ENCODE measurements at places on chromosomes 1 and 21.

DNA sequence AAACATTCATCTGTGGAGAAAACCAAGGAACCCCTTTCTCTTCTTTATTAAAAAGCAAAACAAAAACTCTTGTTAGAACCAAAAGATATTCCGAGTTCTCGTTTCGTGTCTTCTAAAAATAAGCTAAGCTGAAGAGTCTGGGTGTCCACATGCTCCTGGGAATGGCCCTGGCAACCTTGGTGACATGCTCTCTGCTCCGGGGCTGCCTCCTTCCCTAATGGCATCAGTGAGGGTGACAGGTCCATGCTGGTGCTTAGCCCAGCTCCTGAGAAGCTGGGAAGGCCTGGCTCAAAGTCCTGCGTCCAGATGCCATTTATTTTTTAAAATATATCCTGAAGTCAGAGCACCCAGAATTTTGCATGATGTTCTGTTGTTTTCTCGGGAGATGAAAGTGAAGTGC lies 24.6 kb upstream of the TRAPPC10 start:
- no peak for DNase-seq

- DNase-seq: no peak
Measured at GRCh38 chr1:232038706-232039677, 412.4 kb downstream of the DISC1 start.

GRCh38 chr1:25065795-25066238 lies 135.7 kb upstream of the RUNX3 start:
- DNase-seq: no peak

GRCh38 chr1:26912147-26912490 lies 1.7 kb downstream of the NR0B2 start:
- DNase-seq: no peak

- DNase-seq: no peak
Measured at GRCh38 chr1:160189649-160190625, at the start of gene CASQ1. Gene CASQ1, plus strand, starts transcription at chr1:160190575. Its CDS starts 177 bp downstream, at chr1:160190752.

DNA sequence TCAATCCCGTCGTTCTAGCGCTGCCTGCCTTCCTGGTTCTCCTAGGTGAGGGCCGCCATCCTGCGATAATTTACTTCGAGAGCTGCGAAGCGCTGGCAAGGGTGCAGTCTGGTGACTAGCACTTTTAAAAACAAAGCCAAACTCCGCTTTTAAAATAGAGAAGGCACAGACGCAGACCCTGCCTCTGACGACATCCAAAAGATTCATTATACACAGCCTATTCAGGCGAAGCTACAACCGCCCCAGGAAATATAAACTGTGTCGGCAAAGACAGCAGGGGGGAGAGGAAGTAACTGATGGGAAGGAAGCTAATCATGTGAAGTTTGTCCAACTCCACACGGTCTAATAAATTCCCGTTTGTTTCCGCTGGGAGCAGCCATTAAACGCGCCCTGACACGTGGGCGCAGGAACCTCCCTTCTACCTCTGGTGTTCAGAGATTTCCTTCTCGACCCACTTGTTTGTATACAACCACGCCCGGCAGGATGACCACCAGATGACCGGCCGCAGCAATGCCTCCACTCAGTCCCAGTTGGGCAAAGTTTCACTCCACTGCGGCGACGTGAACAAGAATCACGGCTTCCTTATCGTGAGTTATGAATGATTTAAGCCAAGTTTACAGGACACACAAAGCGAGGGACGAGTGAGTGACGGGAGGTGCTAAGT lies 1.3 kb downstream of the GNG12 start:
- peak; percentile 64 for DNase-seq

DNA sequence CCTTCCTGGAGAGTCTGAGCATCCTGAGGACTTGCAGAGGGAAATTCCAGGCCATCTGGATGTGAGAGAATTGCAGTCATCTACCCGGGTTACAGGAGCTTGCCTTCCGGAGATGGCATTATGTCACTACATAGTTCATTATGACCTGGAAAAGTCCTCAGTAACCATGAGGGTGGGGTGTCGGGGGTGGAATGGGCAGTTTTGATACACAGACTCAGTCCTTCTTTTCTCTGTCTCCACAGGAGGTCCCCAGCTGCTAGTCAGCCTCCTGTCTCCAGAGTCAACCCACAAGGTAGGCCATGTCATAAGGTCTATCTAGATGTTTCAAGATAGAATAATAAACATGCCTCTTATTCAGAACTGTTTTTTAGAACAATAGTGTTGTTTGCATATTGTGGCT lies 268.2 kb upstream of the SGIP1 start:
- DNase-seq: no peak
